ENCODE measurements at places on chromosomes 4 and X.

GRCh38 chr4:145815027-145815612 is 123.5 kb downstream of the ZNF827 start:
- no peak for DNase-seq

DNA sequence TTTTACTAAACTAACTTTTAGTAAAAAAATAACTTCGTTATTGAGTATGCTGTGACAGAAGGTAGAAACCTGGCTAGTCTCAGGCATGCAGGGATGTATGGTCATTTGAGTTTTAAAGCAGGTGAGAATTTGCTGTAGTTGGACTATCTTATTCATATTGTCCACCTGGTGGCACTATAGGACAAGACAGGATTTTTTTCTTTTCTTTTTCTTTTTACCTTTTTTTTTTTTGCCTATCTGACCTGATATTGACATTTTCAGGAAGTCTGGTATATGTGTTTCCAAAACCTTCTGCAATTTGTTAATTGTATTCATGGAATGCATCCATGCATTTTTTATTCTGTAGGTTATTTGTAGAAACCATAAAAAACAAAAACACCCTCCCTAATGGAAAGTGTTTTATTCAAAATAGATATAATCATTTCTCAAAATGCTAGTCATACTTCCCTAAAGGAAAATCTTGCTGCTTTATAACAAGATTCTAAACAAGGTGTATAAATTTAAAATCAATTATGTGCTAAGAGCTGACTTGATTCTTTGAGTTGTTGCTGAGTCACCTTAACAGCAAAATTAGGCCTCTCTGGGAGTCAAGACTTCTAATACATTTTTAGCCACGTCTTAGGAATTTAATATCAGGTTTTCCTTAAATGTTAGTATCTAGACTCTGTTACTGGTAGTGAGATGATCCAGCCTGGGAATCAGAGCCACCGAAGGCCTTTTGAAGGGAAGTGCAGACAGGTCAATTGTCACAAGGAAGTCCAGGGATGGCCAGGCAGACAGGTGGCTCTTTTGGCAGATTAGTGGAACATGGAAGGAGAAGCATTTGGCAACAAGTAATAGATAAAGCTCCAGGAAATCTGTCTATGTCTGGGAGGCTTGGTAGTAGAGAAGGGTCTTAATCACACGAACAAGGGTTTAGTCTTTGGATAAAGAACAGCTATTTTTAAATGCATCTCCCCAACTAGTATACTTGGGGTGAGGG is 201.3 kb upstream of the GNPDA2 start:
- no peak for DNase-seq

DNA sequence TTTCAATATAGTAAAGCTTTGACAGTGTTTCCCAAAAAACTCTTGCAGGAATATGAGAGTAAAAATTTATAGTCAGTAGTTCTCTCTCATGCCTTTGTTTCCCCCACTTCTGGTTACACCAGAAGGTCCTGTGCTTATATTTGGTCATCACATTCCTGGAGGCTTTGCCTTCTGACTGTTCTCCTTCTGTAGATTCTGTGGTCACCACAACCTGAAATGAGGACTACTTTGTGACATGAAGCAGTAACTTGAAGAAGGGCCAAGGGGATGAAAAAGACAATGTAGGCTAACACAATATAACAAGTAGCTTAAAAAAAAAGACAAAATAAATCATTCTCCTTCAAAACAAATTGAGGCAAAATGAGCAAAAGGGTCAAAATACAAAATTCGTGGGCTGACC is 366.2 kb upstream of the NR3C2 start:
- DNase-seq, result no peak

DNA sequence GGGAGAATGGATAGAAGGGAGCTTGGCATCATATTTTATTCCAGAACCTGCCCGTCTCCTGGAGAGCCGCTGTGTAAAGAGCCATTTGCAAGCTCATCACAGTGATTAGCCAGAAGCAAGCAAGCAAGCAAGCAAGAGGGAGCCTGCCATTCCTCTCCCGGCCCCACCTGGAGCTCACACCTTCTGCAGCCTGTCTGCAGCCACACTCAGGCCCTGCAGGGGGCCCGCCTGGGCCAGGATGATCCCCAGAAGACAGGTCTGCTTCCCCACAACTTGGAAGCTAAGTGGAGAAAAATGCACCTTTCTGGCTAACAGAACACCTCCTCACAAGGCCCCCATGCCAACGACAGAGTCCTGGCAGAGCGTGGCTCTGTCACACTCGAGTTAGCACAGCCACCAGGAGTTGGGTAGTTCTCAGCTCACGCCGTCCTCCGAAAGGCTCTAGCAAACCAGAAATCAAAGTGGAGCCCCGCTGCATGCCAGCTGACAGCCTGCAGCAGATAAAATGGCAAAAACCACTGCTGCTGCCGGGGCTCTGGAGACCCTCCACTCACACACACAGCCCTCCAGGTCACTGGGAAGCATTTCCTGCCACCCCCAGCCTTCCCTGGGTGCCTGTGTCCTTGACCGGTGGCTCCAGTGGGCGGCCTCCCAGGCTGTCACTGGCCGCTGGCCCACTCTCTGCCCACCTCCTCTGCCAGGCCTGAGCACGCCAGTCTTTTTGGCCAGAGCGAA is 54.9 kb downstream of the DCTD start:
- DNase-seq, result no peak

- no peak for DNase-seq
These were observed 119.1 kb upstream of the OTUD4 start for GRCh38 chr4:145299380-145300076.

GRCh38 chrX:2462780-2463179 is 38.0 kb downstream of the DHRSX start:
- DNase-seq, result no peak

DNA sequence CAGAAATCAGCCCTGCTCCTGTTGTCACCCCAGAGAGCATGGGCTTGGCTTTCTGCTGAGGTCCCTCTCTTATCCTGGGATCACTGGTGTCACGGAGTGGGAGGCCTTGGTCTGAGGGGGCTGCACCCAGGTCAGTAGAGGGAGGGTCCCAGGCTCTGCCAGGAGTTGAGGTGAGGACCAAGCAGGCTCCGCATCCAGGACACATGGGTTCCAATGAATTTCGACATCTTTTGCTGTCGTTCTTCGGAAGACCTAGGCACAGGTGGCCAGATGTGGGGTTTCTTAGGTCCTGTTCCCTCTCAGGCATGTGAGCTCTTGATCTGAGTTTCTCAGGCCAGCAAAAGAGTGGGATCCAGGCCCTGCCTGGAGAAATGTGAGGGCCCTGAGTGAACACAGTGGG is 10.0 kb downstream of the MAGEA4 start:
- DNase-seq, result no peak

GRCh38 chrX:14798805-14799397 is 74.0 kb downstream of the FANCB start:
- no peak for DNase-seq

DNA sequence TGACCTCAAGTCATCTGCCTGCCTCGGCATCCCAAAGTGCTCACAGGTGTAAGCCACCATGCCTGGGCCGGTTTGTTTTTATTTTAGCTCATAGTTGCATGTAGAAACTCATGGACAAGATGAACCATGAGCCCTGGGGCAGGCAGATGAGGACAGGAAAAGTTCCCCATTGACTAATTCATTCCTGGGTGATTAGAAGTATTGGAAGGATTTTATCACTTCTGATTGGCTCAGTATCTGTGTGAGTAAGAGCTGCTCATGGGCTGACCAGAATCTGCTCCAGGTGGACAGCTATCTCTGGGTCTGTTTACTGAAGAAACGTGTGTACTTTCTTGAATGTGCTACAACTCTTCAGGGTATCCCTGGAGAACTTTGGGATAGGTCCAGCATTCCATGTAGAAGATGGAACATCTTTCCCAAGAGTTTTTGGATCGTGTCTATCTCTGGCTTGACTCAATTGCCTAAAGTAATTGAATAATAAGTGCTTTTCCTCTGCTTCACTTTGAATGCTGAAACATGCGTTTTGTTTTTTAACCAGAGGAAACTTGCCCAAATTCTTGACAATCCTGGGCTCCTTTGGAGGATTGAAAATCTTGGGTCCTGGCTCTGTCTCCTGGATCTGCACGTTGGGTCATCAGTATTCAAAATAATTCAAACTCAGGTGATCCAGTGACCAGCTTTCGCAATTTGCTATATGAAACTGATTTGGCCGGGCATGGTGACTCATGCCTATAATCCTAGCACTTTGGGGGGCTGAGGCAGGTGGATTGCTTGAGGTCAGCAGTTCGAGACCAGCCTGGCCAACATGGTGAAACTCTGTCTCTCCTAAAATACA is 88.6 kb upstream of the DHRSX start:
- no peak for DNase-seq

DNA sequence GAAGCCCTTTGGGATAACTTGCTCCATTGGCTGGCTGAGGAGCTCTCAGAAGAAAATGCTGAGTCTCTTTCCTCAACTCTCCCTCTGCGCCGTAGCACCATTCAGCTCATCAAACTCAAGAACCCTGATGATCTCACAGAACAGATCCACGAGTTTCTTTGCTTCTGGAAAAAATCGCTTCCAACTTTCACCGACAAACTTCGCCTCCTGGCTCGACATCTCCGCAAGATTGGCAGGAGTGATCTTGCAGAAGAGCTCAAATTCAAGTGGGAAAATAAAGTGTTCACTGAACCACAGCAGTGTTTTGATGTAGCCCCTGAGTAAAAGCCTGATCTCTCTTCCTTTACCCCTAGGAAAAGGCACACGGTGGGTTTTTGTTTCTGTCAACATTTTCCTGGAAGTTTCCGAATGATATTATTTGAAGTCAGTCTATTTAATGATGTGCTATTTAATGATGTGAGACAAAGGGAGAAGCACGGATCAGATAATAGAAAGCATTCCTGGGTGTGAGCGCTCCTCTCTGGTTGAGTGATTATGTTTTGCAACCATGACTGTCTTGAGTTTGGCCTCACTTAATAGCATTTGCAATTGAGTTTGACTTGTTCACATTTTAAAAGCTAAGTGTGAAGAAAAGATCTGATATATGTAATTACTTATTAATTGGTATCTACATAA is 62.2 kb downstream of the DTHD1 start:
- DNase-seq, result no peak

DNA sequence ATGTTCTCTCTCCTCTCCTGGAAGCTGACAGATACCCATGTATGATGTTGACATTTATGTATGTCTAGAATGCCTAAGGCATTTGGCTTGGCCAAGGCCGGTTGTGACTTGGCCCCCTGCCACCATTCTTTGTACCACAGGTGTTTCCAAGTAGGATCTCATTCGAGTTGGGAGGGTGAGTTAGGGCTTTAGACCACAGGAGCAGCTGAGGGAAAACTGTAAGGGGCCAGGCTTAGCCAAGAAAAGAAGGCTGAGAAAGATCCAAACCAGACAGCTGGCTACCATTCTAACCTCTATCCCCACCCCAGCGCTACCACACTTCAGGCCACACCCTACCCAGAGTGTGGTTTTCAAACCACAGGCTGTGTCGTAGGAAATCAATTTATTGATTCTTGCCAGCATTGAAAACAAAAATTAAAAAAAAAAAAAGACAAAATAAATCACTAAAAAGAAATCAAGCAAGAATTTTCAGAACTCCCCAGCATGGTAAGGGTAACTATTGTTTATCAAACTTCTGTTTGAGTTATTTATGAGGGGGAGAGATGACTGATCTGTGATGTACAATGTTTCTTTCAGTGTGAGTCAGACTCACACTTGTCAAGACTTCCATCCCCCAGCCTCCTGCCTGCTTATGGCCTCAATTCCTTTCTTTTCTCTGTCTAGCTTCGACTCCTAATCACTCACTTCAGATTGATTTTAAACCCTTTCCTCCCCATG is 9.9 kb downstream of the TMSB4X start:
- peak; percentile 37 for DNase-seq

- DNase-seq, result no peak
These were observed 90.6 kb downstream of the PTTG2 start for GRCh38 chr4:38050560-38051350.

- no peak for DNase-seq
These were observed 27.1 kb downstream of the UVSSA start for GRCh38 chr4:1373892-1374705.

GRCh38 chr4:144355811-144356757 is 215.6 kb upstream of the GYPA start:
- DNase-seq, result no peak

DNA sequence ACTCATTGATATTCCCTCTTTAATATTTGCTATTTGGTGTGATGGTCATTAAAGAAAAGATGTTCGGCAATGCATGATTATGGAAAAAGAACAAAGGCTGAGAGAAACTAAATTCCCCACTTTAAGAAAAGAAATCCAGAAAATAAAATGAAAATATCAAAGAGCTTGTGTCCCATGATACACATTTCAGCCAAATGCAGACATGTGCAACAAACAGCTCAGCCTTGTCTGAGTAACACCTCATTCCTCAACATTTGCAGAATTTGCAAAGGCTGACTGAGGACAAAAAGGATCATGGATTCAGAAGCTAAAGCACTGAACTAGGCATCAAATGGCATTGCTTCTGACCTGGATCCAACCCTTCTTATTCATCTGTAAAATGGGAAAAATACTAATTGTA is 281.0 kb downstream of the RAB28 start:
- no peak for DNase-seq

DNA sequence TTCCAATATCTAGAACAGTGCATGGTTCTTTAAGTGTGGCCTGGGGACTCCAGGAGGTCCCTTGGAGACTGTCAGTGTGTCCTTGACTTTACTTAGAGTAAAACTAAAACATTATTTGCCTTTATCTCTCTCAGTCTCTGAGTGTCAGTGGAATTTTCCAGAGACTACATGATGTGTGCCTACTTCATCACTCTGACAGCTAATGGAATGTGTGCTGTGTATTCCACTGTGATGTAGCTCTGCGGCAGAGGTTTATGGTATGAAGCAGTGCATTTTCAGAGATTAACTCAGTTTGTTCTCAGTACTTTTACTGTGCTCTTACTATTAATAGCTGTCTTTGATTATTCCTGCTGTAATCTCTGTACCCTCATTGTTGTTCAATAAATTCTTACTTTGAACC is 85.6 kb downstream of the MANBA start:
- DNase-seq, result no peak

GRCh38 chr4:122017296-122017695 is 65.4 kb upstream of the TRPC3 start:
- no peak for DNase-seq

- no peak for DNase-seq
These were observed 20.5 kb upstream of the OPN1LW start for GRCh38 chrX:154123241-154124219.

DNA sequence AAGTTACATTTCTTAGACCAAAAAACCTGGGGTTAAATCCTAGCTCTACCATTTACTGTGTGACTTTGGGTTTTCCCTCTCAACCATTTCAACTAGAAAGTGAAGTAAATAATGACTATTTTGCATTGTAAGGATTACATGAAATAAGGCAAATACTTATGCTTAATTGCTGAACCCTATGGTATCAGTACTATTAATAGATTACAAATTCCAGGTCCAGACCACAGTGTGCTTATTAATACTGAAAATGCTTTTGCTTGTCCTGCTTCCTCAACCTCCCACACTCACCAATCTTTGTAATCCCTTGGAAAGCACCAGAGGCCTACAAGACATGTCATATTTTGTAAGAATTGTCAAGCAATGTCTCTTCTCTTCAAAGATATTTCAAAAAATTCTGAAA is 456.5 kb downstream of the SPOCK3 start:
- no peak for DNase-seq

- no peak for DNase-seq
These were observed 20.5 kb upstream of the ENPP6 start for GRCh38 chr4:184238072-184238745.
